ENCODE measurements at places on chromosomes 12 and 14.

DNA sequence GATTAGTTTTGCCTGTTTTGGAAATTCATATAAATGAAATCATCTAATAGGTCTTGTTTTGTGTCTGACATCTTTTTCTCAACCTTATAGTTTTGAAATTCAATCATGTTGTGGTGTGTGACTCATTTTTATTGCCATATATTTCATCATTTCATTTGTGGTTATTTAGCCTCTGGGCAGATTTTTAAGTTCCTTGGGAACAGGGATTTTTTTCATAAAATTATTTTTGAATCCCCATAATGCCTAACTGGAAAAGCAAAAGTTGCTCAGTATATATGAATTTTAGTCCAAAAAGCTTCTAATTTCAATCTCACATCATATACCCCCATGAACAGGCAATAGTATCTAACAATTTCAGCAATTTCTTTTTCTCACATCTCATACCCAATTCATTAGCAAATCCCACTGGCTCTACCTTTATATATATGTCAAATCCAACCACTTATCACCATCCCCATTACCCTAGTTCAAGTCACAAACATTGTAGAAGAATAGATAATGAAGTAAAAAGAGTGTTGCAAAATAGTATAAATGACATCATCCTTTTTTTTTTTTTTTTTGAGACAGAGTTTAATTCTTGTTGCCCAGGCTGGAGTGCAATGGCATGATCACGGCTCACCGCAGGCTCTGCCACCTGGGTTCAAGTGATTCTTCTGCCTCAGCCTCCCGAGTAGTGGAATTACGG lies 2.6 kb upstream of the OR6J1 start:
- no peak for DNase-seq

- DNase-seq: no peak
Measured at GRCh38 chr12:121676190-121676589, 6.7 kb upstream of the MORN3 start.

DNA sequence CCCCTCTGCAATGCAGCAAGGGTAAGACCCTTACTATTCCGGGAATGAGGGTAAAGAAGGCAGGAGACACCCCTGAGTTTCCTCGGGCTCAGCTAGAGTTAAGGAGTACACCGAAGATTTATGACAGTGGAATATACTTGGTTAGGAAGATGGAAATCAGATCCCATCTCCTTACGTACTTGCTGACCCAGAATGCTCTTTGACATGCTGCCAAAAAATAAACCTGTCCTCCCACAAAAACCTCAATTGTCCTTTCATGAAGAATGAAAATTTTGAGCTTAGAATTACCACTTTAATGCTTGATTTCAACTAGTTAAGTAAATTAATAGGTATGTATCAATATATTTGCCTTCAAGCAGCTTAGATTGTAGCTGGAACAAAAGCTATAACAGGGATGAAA lies 99.5 kb downstream of the PRIMA1 start:
- no peak for DNase-seq

DNA sequence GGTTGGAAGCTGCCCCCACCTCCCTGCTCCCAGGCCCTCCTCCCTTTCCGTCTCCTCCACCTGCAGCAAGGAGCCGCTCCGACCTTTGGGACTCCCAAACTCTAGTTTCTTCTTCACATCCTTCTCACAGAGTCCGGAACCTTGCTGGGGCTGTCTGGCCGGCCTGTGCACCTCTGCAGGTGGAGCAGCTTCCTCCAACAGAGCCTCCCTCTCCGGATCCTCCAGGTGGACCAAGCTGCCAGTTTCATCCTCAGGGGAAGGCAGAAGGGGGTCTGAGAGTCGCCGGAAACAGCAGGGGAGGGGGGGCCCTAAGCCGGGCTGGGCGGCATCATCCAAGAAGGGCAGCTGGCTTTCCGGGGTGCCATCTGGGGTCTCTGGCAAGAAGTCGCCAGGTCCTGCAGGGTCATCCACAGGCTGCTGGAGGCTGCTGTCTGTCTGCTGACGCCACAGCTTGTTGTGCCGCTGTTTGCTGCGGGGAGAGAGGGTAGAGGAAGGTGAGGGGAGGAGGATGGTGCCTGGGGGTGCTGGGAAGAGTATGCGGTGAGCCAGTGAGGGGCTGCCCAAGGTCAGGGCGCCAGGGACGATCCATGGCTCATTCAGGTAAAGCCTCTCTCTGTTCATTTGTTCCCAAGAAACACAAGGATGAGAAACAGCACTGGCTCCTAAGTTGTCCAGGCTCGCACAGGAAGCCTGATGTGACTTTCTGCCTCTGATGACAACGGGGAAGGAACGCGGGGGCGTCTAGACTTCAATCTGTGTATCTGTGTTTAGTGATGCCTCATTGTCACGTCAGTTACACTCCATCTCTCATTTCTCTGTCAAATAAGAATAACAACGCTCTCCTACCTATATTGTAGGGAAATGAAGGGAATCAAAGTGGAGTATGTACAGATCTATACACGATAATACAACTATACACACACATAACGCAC lies 61.3 kb upstream of the CORO1C start:
- DNase-seq: no peak

- DNase-seq: no peak
Measured at GRCh38 chr14:94748667-94749347, 21.1 kb downstream of the GSC start.

DNA sequence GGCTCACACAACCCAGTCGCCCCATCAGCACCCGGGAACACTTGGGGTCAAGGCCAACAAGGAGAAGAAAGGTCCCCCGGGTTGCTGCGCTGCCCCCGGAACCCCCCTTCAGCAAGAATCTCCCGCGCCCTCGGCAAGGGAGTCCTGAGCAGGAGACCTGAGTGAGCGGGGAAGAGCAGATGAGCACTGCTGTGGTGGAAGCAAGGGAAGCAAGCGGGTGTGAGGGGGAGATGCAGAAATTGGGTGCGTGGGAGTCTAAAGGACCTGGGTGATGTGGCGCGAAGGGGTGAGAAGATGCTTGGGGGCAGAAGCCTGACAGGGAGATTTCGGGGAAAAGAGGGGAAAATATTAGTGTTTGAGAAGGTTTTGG lies 105.5 kb upstream of the PRB2 start:
- DNase-seq: no peak

DNA sequence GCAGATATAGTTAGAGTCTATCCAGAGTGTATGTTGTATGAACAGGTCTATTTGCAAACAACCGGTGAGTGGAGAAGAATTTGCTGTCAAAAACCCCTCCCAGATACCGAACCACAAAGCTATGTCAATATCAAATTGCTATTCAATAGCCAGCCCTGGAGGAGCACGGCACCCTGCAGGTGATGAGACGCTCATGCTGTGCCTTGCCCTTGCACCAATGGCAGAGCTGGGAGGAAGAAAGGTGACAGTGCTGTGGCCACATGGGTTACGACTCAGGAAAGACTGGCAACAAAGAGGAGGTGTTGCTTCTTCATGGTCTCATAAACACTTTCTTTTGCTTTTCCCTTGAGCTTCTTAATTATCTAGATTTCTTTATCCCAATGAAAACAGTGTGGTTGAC lies 55.7 kb downstream of the PAX9 start:
- no peak for DNase-seq

DNA sequence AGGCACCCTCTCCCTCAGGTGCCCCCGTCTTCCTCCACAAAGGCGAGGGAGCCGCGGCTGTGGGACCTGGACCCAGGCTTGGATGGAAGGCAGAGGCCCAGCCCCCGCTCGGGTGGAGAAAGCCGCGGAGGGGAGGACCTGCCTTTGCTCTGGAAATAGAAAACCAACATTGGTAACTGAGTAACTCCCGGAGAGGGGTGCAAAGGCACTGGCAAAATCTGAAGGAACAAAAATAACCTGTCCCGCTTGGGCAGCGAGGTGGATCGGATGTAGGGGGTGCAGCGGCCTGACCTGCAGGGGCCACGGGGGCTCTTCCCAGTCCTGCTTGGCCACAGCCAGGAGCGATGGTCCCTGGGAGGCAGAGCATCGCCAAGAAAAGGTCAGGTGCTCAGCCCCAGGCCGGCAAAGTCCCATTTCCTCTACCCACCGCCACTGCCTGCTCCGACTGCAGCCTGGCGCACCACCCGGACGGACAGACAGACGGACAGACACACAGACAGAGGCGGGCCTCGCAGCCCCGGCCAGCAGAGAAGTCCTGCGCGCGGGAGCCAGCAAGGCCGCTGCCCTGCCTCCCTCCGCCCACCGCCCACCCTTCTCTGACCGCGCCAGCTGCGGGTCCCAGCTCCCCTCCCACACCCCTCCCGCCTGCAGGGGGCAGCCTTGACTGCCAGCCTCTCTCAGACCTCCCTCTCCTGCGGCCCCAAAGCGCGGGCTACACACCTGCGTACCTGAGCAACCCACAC lies 21.4 kb upstream of the TMEM106C start:
- DNase-seq: no peak

DNA sequence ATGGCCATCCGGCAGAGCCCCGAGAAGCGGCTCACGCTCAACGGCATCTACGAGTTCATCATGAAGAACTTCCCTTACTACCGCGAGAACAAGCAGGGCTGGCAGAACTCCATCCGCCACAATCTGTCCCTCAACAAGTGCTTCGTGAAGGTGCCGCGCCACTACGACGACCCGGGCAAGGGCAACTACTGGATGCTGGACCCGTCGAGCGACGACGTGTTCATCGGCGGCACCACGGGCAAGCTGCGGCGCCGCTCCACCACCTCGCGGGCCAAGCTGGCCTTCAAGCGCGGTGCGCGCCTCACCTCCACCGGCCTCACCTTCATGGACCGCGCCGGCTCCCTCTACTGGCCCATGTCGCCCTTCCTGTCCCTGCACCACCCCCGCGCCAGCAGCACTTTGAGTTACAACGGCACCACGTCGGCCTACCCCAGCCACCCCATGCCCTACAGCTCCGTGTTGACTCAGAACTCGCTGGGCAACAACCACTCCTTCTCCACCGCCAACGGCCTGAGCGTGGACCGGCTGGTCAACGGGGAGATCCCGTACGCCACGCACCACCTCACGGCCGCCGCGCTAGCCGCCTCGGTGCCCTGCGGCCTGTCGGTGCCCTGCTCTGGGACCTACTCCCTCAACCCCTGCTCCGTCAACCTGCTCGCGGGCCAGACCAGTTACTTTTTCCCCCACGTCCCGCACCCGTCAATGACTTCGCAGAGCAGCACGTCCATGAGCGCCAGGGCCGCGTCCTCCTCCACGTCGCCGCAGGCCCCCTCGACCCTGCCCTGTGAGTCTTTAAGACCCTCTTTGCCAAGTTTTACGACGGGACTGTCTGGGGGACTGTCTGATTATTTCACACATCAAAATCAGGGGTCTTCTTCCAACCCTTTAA lies 1.5 kb downstream of the FOXG1 start:
- no peak for DNase-seq

- DNase-seq: no peak
Measured at GRCh38 chr14:37721976-37722659, 126.7 kb downstream of the TTC6 start.

Measured in stimulated activated CD4-positive, alpha-beta T cell treated with anti-CD3 and anti-CD28 coated beads, TNF-alpha, amount 100 ng/mL, for 24 hours (primary cell).